ENCODE measurements at places on chromosomes 2 and 18.
A peak's percentile ranks its signal among the peaks of the same experiment; 100 is the strongest.

- no peak for DNase-seq
These were observed 4.2 kb upstream of the GPC1 start for GRCh38 chr2:240431271-240431660.

DNA sequence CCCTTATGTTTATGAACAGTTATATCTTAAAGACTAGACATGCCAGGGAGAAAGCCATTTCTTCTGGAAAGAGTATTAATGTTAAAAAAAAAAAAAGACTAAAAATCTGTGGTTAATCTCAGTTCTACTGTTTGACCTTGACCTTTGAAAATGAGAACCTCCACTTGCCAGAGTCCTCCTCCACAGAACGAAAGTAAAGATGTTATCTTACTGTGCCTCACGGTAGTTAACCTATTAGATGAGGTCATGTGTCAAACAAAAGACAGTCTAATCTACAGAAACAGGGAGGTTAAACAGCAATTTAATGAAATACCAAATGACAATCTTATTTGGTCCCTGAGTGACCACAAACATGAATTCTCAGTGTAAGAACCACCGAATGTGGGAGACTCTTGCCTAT is 51.2 kb downstream of the SLC14A2 start:
- DNase-seq, result no peak

- no peak for DNase-seq
These were observed 47.9 kb upstream of the CCDC150 start for GRCh38 chr2:196591621-196592022.

- DNase-seq, result peak; percentile 54
These were observed 53.8 kb downstream of the MYO1B start for GRCh38 chr2:191299010-191299409.

DNA sequence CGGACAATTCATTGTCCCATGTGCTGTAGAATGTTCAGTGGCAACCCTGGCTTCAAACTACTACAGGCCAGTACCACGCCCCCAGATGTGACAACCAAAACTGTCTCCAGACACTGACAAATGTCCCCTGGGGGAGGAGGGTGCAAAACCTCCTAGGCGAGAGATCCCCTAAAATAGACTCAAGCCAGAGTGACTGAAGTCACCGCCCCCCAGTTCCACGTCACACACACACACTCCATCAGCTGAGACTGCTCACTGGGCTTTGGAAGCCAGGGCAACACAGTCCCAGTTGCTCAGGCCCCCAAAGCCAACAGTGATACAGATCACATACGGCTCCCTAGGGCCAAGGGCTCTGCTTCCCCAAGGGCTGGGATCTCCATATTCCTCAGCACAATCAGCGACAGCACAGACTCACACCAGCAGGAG is 19.1 kb downstream of the HDAC4 start:
- DNase-seq, result no peak

DNA sequence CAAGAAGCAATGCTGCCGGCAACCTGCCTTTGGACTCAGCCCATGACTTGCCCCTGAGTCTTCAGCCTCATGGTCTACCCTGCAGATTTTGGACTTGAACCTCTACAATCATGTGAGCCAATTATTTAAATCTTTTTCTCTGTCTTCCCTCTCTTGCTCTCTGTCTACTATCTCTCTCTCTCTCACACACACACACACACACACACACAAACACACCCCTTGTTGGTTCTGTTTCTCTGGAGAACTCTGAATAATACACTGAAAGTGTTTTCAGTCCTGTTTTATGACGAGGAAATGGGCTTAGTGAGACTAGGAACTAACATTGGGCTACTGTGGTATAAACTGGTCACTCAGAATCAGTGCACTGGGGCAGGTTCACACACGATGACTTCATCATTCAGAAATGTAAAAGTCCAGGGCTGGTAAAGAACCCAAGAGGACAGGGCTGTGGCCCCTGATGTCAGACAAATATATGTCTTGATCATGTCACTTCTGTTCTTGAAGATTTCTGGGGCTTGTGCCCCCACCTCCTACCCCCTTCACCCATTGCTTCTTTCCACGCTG is 266.1 kb upstream of the SIX2 start:
- peak; percentile 62 for DNase-seq

DNA sequence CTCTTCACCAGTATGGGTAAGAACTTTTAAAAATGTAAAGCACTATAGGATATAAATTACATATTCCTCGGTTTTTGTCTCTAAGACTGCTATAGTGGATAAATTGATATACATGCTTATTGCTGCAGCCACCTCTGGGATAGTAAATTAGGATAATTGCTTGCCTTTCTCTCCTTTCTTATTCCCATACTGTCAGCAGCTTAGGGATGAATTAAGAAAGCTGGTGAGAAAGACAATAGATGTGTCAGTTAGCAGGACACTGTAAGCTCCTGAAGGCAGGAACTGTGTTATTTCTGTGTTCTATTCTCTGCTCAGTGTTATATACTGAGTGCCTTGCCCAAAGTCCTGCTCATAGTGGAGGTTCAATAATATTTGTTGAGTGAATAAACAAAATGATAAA is 828.6 kb upstream of the ACVR2A start:
- DNase-seq, result no peak

- no peak for DNase-seq
These were observed 188.9 kb upstream of the TNP1 start for GRCh38 chr2:217048730-217049129.

All from fibroblast of skin of back (primary cell).